ENCODE measurements at places on chromosomes 4 and X.

DNA sequence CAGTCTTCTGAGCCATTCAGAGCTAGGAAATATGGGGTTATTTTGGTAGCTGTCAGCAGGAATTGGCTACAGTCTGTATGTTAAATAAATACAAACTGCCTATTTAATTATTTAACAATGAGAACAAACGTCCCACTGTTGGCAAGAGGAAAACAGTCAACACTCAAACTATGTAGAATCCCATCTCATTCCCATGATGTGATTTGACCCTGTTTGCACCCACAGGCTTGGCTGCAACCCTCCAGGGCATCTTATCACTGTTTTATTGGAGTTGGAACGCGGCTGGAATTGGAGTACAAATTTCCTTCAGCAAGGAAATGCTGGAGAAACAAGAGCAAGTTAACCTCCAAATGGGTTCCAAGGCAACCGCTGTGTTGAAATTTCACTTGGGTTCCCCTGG is 124.0 kb downstream of the KIT start:
- DNase-seq = no peak

DNA sequence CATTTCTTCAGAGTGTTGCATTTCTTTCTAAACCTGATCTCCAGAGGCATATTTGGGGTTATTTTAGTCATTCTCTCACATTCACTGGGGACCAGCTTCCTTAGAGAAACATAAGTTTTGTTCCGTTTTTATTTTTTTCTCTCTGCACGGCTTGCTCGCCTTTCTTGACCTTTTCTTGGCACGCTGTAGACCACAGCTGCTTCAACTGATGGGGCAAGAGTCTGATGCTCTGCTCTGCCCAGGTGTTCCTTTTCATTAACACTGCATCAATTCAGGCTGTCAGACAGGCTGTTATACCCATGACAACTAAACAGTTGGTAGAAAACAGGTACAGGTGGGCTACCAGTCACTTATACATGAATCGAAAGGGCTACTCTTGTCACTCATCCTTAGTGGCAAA is 682.2 kb upstream of the DIAPH2 start:
- no peak for DNase-seq

GRCh38 chrX:150429594-150429993 is 66.5 kb downstream of the MAMLD1 start:
- DNase-seq = no peak

GRCh38 chr4:87677731-87678130 is 27.7 kb downstream of the DMP1 start:
- DNase-seq = no peak

DNA sequence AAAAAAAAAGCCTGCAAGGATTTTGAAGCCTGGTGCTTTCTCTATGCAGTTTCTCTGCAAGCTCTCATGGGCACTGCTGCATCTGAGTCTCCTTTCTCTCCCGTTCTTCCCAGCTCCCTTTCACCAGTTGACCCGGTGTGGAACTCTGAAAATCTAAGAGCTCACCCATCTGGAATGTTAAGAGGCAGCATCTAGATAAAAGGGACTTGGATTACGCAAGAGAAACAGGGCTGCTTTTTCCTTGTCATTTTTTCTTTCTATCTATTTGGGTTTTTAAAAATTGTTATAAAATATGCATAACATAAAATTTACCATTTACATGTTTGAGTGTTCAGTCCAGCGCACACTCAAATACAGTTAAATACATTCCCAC is 95.2 kb upstream of the RPS6KA3 start:
- DNase-seq = no peak

GRCh38 chr4:126106658-126107057 is 791.9 kb downstream of the FAT4 start:
- DNase-seq = no peak

GRCh38 chr4:88219099-88219498 is 60.7 kb upstream of the ABCG2 start:
- peak; percentile 38 for DNase-seq
